ENCODE measurements at places on chromosomes 12 and 14.

GRCh38 chr12:75954041-75954440 lies 77.5 kb downstream of the PHLDA1 start:
- no peak for DNase-seq

DNA sequence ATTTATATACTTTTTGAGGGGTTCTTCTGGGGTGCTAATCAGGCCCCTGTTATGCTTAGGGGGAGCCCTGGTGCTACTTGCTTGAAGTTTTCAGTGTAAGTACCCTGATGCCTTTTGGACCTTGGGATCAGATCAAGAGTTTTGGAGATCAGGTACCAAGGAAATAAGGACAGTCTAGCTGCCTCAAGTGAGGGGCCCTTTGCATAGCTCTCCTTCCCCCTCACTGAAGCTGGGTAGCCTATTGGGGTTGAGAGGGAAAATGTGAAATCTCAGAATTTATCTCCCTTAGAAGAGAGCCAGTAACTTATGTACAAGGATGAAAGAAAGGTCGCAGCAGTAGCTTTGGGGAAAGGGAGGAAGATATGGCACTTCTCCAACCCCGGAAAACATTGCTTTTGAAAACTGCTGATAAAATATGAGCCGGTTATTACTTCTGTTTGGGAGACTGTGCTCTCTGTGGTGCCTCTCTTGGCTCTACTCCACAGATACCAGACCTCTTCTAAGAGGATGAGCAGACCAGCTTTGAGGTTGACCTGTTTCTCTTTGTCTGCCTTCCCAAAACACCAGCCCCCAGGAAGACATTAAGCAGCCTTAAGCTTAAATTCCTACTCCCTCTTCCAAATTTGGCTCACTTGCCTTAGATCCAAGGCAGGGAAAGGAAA lies 8.8 kb upstream of the AMHR2 start:
- DNase-seq = no peak

GRCh38 chr14:64639340-64639821 lies 64.8 kb upstream of the PLEKHG3 start:
- no peak for DNase-seq

DNA sequence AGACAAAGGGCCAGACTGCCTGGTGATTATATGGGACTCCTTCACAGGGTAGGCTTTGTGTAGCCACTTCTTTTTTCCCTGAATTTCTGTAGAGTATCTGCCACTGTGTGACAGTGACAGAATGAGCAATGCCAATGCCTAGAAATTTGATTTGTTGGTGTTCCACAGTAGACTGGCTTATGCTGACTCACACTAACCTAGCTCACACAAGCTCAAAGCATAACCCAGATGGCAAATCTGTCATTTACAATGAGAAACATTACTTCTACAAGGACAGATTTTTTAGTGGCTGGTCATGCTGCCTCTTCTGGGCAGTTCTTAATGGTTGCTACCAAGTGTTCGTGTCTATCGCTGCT lies 15.9 kb downstream of the CFAP251 start:
- DNase-seq = no peak

GRCh38 chr14:30673071-30673470 lies 51.0 kb downstream of the SCFD1 start:
- no peak for DNase-seq

DNA sequence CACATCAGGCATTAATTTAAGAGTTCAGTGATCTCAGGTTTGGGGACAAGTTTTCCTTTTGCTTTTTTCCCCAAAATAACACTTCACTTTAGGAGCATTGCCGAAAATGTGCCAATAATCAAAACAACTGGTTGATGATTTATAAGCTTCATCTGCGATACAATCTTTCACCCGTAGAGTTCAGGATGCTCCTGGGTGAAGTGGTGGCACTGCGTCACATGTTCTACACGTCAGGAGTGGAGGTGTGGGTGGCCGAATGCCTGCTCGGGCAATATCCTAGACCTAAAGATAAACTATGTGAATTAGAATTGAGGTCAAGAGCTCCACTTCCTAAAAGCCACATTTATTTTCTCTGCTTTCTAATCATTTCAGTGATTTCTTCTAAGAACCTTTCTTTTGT lies 70.9 kb upstream of the DICER1 start:
- DNase-seq = no peak

DNA sequence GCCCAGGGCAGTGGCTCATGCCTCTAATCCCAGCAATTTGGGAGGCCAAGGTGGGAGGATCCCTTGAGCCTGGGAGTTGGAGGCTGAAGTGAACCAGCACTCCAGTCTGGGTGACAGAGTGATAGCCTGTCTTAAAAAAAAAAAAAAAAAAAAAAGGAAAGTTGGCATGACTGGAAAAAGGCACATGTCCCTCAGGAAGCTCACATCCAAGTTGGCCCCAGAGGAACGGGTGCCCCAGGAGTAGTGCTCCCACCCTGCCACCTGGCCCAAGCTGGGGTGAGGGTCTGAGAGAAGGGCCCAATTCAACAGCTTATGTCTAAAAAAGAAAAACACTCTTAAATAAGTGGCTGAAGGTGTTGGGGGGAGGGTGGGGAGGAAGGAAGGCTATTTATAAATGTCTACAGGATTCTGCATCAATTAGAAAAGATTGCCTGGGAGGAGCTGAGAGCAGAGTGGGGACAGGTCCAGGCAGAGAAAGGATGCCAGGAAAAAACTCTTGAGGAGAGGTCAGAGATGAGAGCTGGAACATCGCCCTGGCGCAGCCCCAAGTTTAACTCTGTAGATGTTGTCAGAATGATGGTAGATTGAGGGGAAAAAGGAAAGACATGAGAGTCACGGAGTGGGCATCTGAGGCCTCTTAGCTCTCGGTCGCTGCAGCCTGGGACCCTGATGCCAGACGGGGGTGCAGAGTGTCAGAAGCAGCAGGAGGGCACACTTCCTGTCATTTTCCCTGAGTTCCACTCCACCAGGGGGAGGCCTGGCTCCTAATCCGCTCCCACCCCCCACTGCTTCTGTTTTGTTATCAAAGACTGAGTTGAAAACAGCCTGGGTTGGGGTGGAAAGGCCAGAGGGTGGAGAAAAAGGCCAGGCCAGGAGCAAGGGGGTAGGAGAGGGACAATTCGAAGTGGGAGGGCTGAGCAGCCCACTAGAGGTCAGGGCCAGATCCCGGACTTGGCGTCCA lies 7.3 kb downstream of the SPRYD3 start:
- DNase-seq = no peak

- no peak for DNase-seq
Measured at GRCh38 chr14:59564366-59564765, 12.2 kb downstream of the CCDC175 start.

Data from esophagus squamous epithelium (tissue), 5 donors.